Calu3 (cell line): ENCODE measurements at places on chromosomes 16 and 17. TPM values are rescaled to one million over a fixed set of nuclear protein-coding genes. Genes with fewer than 3 reads are reported as not detected.

- no peak for DNase-seq
Observed at GRCh38 chr16:73157861-73158260, 109.9 kb upstream of the ZFHX3 start.

DNA sequence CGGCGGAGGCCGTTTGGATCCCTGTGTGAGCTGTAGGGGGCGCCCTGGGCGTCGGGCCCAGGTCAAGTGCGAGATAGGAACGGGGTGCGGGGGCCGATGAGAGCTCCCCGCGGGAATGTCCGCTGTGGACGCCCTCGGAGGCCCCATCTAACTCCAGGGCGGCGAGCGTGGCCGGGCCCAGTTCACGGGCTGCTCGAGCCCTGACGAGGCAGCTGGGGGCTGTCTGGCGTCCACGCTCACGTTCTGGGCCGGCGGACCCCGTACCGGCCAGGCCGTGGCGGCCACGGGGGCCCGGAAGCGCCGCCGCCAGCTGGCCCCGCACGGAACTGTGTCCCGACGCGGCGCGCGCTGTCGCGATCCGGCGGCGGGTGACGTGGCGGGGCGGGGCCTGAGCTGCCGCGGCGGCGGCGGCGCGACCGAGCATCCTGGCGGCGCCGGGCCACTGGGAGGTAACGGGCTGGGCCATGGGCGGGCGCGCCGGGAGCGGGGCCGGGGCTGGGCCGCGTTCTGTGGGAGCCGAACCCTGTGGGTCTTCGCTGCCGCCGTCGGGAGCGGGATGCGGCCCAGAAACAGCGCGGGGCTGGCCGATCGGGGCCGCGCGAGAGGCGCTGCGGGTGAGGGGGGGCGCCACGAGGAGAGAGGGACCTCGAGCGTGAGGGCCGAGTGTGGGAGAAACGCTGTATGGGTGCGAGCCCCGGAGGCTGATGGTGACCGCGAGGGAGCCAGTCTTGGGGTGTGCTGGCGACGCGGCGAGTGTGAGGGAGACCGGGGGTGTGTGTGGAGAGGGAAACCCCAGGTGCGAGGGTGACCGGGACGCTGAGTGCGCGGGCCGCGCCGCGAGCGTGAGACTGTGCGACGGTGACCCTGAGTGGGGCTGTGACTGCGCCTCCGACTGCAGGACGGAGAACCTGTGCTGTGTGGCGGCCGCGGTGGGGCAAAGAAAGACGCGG is at the start of gene SLC7A6:
Gene SLC7A6, plus strand, starts transcription at position 399 of the 950 bp plus-strand sequence. CDS start 10,201 bp downstream, outside the sequence.
- DNase-seq: peak; percentile 86

- DNase-seq: no peak
Observed at GRCh38 chr17:73430165-73430680, 118.4 kb upstream of the CDC42EP4 start.

DNA sequence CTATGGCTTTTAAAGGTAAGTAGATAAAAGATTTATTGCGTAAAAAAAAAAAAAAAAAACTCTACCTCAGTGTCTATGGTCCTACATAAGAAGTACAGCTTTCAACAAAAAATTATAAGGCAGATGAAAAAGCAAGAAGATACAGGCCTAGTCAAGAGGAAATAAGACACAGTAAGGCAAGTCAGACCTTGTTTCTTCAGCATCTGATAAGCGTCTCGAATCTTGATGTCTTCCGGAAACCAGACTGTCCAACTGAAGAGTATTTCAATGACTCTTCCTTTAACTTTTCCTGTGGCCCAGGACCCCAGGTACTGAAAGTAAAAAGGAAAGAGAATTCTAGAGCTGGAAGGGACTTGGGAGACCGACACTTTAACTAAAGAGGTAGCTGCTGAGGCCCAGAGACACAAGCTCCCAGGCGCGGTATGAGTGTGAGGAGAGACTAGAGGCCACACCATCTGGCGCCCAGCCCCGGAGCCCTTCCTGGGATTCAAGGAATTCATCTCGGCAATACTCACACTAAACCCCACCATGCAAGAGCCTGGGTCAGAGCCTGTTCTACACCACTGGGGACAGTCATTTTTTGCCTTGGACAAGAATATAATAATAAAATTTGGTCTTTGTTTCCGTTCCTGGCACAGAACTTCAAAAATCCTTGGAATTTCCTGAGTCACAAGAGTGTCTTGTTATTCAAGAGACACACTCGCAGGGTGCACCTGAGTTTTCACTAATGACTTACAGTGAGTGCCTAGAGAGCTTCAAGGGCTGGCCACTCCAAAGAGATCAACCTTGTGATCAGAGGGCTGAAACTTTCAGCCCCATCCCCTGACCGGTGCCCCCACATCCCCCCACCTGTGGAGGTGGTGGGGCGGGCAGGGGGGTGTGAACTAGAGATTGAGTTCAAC is 18.6 kb downstream of the GGA2 start:
- DNase-seq: no peak

GRCh38 chr17:1183171-1183873 is 3.5 kb upstream of the ABR start:
- DNase-seq: no peak

GRCh38 chr17:68759343-68760140 is 158.4 kb upstream of the FAM20A start:
- peak; percentile 83 for DNase-seq

SNX20 gene
- total RNA-seq: not detected in 2 replicates

CPHXL2 gene
- not detected in 2 replicates for total RNA-seq

IGSF6 gene
- not detected in 2 replicates for total RNA-seq

DNA sequence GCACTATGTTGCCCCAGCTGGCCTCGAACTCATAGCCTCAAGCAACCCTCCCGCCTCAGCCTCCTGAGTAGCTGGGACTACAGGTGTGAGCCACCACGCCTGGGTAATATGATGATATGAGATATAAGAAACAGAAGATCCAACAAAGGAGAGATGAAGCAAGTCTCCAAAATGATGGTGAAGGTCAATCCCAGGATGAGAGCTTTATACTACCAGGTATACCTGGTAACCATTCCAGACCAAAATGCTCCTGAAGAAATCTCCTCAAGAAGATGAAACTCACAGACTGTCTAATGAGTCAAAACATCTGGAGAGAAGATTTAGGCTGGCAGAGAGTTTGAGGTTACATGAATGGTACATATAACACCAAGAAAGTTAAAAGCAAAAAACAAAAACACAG is 24.5 kb downstream of the INTS2 start:
- no peak for DNase-seq

SAMD14 gene
- not detected in 2 replicates for total RNA-seq

WFIKKN1 gene
- total RNA-seq: 0.66 and 0.90 TPM in 2 replicates

TEKT1 gene
- not detected in 2 replicates for total RNA-seq

- no peak for DNase-seq
Observed at GRCh38 chr16:57889522-57889921, 81.4 kb downstream of the CNGB1 start.

GRCh38 chr16:56824331-56824730 is 40.7 kb upstream of the SLC12A3 start:
- DNase-seq: no peak

B3GNT9 gene
- total RNA-seq: 6.8 and 8.0 TPM in 2 replicates

CEP295NL gene
- total RNA-seq: 4.6 and 6.0 TPM in 2 replicates

GRB7 gene
- 2,531 and 2,746 TPM in 2 replicates for total RNA-seq

DNA sequence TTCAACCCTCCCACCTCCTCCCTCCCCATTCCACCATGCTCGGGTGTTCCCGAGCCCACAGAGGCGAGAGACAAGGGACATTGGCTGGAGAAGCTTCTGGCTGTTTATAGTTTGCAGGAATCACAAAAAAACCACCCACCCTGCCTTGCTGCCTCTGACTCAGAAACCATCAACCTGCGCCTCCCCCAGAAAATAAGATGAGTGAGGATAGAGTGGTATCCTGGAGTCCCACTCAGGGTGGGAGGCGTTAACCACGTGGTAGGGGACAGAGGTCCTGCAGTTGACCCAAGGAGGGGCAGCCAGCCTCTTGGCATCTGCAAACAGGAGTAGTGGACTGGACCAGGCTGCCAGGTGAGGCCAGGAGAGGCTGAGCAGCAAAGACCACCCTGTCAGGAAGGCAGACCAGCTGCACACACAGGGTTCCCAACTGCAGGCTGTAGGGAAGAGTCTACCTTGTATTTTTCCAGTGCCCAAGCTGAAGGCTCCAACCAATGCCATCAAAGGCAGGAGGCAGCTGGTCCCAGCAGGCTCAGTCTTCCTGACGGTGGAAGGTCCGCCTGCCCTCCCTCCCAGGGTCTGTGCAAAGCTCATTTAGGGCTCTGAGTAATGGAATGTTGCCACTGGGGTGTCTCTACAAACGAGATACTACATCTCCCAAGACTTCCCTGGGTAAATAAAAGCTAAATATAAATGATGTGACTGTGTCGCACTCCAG is 201.5 kb upstream of the TNRC6C start:
- DNase-seq: no peak

GRCh38 chr16:84136331-84137125 is 8.4 kb downstream of the HSDL1 start:
- DNase-seq: no peak

USP22 gene
- 147 and 150 TPM in 2 replicates for total RNA-seq

SMIM36 gene
- not detected in 2 replicates for total RNA-seq

CDRT4 gene
- 1.3 and 2.8 TPM in 2 replicates for total RNA-seq

- no peak for DNase-seq
Observed at GRCh38 chr17:27496005-27496404, 39.8 kb downstream of the KSR1 start.

GRCh38 chr17:67602974-67603373 is 114.8 kb upstream of the NOL11 start:
- peak; percentile 57 for DNase-seq

- DNase-seq: no peak
Observed at GRCh38 chr16:82328881-82329469, 159.0 kb upstream of the MPHOSPH6 start.

- no peak for DNase-seq
Observed at GRCh38 chr16:17607075-17607509, 136.3 kb upstream of the XYLT1 start.

- DNase-seq: no peak
Observed at GRCh38 chr17:38431346-38432145, 3.3 kb downstream of the ARHGAP23 start.

GRCh38 chr17:55304171-55304859 is 39.6 kb downstream of the HLF start:
- no peak for DNase-seq

SLC22A31 gene
- total RNA-seq: 0.52 and 2.0 TPM in 2 replicates

- peak; percentile 28 for DNase-seq
Observed at GRCh38 chr17:76079956-76080767, 1.2 kb downstream of the ZACN start.

RAMP2 gene
- not detected in 2 replicates for total RNA-seq

DNA sequence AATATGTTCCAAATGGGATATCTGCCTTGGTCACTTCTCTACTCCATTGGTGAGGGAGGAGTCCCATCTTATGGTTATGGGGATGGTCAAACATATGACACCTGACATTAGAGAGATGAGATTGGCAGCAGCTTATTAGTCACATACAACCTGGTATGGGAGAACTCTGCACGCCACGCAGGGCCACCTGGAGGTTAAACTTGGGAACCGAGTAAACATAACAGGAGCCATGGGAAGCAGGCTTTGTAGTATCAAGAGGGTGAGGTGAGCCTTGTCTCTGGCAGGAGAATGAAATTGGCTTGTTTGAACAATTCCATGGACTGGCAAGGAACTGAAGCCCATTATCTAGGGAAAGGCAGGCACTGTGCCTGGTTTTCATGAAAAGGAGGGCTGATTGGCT is 238.7 kb upstream of the ELAC2 start:
- no peak for DNase-seq

- no peak for DNase-seq
Observed at GRCh38 chr16:30084816-30085159, 6.9 kb downstream of the TBX6 start.

SPNS3 gene
- total RNA-seq: 1.4 and 2.1 TPM in 2 replicates

GUCY2D gene
- total RNA-seq: not detected in 2 replicates
